ENCODE measurements at places on chromosomes 13 and 19.
A peak's percentile ranks its signal among the peaks of the same experiment; 100 is the strongest.

DNA sequence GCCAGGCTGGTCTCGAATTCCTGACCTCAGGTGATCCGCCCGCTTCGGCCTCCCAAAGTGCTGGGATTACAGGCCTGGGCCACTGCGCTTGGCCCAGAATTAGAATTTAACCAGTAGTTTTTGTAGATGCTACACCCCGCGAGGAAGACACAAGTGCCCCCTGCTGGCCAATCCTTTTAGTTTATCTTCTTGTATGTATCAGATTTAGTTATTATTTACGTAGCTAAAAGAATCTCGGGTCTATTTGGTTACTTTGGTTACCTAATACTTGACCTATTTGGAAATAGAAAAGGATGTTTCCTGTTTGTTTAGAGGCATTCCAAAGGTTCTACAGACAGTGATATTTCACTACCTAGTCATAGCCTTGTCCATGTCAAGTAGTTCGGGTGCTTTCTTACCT is 22.0 kb downstream of the MUC16 start:
- no peak for DNase-seq

- DNase-seq, result no peak
Observed at GRCh38 chr19:51138549-51138979, 3.5 kb upstream of the SIGLEC7 start.

DNA sequence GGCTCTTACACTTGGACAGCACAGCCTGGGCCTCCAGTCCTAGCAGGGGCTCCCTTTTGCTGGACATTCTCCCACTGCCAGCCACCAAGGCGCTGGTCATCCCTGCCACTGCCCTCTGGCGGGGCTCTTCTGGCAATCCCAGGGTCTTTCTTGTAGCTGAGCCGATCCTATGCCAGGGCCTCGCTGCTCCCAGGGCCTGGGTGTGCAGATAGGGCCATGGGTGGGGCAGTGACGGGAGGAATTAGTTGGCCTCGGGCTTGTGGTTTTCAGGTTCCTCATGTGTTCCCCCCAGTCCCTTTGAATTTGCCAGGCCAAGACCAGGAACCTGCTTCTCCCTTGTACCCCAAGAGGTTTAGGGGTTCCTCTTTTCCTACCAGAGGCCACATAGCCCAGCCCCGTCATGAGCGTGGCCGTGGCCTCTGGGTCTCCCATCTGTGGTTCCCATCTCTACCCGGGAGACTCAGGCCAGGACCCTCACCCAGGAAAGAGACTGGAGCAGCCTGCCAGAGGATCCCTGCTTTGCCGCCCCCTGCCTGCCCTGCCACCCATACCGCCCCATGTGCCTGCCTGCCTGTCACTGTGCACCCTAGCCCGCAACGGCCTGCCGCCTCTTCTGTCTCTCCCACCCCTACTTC is 26.2 kb downstream of the TMED1 start:
- no peak for DNase-seq

DNA sequence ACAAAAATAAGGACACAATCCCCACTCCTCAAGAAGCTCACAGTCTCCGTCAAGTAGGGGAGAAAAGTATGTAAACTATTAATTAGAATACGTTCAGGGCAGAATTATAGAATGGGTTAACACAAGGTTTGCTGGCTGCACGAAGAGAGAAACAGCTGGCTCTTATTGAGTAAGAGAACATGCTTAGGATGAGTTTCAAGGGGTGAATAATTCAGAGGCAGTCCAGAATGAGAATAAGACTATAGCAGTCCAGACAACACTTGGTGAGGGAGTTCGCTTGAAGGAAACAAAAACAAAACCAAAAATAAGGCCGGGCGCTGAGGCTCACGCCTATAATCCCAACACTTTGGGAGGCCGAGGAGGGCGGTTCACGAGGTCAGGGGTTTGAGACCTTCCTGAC is 61.9 kb downstream of the THSD1 start:
- no peak for DNase-seq

DNA sequence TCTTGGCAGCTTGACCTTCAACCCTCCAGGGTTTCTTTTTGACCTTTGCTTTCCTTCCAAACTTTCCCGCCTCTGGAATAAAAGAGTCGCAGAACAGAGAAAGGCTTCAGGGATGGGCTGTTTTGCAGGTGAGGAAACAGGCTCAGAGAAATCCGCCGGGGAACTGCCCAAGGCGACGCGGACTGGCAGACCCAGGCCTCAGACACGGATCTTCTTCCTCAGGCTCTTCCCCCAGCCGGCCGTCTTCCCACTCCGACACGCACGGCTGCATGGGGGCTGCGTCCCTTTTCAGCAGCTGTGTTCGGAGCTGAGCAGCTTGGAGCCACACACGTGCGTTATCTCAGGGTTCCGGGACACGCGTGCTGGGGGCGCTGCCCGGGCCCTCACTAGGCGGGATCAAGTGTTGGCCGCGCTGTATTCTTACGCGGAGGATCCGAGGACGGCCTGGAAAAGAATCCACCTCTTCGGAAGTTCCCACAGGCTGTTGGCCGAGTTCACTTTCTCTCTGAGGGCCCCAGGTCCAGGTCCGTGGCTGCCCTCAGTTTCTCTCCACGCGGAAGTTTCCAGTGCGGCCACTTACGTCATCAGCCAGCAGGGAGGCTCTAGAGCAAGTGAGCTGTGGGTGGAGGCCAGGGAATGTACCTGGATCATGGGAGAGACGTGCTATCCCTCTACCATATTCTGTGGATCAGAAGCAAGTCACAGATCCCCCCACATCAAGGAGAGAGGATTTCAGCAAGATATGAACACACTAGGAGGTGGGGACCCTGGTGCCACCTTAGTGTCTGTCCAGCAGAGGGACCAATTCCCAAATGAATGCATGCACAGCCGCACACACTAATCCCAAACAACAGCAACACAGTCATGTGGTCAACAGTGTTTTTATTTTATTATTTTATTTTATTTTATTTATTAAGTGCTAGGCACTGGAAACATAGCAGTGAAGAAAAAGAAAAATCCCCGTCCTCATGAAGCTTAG is 100.4 kb downstream of the ING1 start:
- DNase-seq, result no peak

- no peak for DNase-seq
Observed at GRCh38 chr13:29511980-29512379, 83.5 kb downstream of the SLC7A1 start.

- DNase-seq, result no peak
Observed at GRCh38 chr13:43021926-43022670, 1.3 kb upstream of the DNAJC15 start.

DNA sequence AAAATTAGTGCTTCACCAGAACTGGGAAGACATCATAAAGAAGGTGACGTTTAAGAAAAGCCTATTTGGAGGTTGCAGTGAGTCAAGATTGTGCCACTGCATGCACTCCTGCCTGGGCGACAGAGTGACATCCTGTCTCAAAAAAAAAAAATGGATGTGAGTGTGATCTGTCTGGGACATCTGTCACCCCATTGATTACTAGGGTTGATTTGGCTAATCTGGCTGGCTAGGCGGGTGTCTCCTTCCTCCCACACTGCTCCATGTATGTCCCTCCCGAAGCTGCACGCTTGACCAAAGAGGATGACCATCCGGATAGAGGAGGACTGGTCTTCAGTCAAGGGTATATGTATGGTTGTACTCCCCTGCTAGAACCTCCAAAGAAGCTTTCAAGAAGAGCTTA is 2.6 kb downstream of the GTF2F2 start:
- DNase-seq, result no peak

DNA sequence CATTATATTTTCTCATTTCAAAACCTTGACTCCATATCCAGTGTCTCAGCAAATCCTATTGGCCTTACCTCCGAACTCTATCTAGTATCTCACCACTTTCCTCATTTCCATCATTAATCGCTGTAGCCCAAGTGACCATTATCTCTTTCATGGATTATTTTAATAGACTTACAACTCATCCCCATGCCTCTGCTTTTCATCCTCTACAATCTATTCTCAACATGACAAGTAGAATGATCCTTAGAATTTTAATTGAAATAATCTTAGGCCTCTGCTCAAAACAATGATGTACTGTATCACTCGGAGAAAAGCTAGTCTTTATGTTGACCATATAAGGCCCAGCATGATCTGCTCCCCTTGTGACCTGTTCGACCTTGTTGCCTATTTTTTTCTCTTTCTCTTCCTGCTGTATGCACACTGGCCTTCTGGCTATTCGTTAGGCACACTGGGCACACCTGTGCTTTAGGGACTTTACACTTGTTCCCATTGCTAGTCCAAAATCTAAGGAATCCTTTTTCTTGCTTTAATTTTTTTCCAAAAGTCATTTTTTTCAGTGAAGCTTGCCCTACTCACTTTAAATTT is 21.4 kb downstream of the DNAJC15 start:
- DNase-seq, result no peak

- no peak for DNase-seq
Observed at GRCh38 chr13:27170221-27170515, 1.4 kb downstream of the USP12 start.

GRCh38 chr19:8484331-8484894 is 18.0 kb downstream of the PRAM1 start:
- DNase-seq, result no peak

GRCh38 chr19:12689012-12689411 is 1.2 kb downstream of the GNG14 start:
- DNase-seq, result no peak

- DNase-seq, result no peak
Observed at GRCh38 chr19:41324231-41324702, 14.3 kb downstream of the CCDC97 start.

GRCh38 chr19:4375164-4376027 is 25.0 kb downstream of the SH3GL1 start:
- DNase-seq, result peak; percentile 64

DNA sequence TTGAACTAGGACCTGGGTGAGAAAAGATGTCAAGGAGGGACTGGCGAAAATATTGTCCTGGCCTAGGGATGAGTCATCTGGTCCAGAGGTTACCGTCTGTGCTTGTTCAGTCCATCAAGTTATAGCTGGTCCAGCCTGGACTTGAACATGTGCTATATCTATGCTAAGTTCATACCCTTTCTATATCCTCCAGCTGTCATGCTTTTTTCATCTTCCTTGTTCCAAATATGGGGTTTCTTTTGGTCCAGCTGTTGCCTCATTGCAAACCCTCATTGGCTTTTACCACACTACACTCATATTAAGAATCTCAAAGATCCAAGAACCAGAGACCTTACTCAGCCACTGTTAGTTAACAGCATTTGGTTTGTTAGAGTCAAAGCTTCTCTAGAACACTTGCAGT is 19.1 kb upstream of the KLF12 start:
- DNase-seq, result no peak

- DNase-seq, result no peak
Observed at GRCh38 chr19:8305798-8306197, 2.4 kb downstream of the CD320 start.

GRCh38 chr19:17942181-17942580 is 9.4 kb downstream of the CCDC124 start:
- no peak for DNase-seq

DNA sequence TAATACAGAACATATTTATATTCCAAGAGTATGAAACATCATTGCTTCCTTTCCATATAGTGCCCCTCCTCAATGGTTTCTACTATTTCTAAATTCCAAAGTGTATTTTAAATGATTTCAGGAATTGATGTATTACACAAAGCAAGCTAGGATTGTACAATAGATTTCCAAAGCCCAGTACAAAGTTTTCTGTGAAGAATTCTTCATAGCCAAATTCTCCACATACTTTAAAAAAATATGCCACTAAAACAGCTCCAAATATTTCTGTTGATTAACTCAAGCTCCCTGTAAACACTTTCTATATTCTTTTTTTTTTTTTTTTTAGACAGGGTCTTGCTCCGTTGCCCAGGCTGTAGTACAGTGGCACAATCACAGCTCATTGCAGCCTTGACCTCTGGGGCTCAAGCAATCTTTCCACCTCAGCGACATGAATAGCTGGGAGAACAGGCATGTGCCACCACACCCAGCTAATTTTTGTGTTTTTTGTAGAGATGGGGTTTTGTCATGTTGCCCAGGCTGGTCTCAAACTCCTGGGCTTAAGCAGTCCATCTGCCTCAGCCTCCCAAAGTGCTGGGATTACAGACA is 50.6 kb downstream of the ELF1 start:
- no peak for DNase-seq

GRCh38 chr19:28445826-28446225 is 767.1 kb downstream of the UQCRFS1 start:
- DNase-seq, result no peak

- no peak for DNase-seq
Observed at GRCh38 chr19:51807111-51807701, 12.2 kb downstream of the FPR3 start.

DNA sequence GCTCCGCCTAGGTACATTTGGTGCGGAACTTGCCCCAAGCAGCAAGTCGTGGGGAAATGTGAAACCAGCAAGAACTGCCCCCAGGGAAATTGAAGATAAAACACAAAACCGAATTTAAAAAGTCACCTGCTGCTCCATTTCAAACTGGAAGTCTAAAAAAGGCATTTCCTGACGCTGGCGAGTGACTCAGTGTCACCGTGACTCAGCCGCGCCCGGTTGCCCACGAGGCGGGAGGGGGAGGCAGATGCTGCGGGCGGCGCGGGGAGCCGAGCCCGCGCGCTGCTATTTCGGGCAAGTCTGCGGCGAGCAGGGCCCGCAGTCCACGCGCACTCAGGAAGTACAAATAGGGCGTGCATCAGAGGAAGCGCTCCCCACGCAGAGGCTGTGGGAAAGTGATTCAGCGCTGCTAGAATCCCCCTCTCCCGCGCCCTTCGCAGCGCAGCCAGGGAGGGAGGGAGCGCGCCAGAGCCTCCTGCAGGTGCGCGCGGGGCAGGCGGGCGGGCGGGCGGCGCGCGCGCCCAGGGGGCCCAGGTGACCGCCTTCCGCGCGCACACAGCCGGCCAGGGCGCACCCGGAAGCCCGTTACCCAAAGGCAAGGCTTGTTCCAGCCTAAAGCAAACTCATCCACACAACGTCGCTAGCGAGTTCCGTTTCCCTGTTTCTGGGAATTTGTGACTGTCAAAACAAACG is 168.8 kb downstream of the COL4A1 start:
- peak; percentile 40 for DNase-seq

Data from NCI-H460 (cell line).